Stimulated activated CD4-positive, alpha-beta T cell treated with anti-CD3 and anti-CD28 coated beads, Interleukin-1b, Interleukin-23, amount 100 ng/mL, for 48 hours (primary cell): ENCODE measurements at places on chromosomes 6 and 20.

DNA sequence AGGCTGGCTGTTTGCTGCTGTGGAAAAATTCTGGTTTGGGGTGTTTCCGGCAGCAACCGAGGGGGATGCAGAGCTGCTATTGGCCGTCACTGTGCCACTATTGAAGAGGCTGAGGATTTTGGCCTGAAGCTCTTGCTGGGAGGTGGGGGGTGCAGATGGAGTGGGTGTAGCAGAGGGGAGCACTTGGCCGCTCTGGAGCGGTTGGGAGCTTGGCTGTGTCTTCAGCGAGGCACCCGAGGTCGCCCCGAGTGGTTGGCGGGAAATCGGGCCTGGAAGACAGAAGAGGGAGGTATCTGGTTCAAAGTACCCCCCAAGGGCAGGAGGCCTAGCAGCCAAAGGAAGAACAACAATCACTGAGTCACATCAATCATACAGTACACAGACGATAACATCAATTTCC is 27.1 kb downstream of the NCOA5 start:
- DNase-seq: no peak

DNA sequence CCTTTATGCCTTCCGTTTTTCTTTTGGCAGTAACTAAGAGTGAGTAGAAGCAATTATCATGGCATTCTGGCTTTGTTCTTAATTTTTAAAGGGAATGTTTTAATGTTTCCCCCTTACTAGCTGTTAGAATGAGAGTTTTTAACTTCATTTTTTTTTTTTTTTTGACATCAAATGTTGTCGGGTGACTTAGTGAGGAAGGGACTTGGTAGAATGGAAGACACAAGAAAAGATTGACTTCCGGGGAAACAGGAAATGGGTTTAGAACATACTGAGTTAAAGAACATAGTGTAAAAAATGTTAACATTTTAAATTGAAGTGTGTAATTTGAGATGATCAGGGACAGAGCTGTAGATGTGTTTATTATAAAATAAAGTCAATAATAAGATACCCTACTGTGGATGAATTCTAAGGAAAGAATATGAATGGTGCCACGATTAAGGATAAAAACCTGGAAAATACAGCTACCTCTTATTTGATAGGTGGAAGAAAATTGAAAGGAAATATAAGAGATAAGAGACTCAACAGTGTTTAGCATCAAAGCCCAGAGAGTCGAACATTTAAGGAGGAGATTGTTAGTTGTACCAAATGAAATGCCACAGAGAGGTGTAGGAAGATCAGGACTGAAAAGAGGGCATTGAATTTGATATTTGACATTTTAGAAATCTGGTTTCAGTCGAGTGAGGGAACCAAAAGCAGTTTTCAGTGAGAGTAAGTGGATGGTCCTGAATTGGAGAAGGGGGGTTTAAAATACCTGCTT is 9.4 kb downstream of the HSF2 start:
- DNase-seq: no peak

GRCh38 chr6:139582956-139583355 is 208.5 kb upstream of the CITED2 start:
- no peak for DNase-seq

- no peak for DNase-seq
Measured at GRCh38 chr6:113882336-113883022, 25.3 kb downstream of the MARCKS start.

- DNase-seq: peak; percentile 12
Measured at GRCh38 chr20:12012241-12013222, 94.8 kb downstream of the BTBD3 start.

DNA sequence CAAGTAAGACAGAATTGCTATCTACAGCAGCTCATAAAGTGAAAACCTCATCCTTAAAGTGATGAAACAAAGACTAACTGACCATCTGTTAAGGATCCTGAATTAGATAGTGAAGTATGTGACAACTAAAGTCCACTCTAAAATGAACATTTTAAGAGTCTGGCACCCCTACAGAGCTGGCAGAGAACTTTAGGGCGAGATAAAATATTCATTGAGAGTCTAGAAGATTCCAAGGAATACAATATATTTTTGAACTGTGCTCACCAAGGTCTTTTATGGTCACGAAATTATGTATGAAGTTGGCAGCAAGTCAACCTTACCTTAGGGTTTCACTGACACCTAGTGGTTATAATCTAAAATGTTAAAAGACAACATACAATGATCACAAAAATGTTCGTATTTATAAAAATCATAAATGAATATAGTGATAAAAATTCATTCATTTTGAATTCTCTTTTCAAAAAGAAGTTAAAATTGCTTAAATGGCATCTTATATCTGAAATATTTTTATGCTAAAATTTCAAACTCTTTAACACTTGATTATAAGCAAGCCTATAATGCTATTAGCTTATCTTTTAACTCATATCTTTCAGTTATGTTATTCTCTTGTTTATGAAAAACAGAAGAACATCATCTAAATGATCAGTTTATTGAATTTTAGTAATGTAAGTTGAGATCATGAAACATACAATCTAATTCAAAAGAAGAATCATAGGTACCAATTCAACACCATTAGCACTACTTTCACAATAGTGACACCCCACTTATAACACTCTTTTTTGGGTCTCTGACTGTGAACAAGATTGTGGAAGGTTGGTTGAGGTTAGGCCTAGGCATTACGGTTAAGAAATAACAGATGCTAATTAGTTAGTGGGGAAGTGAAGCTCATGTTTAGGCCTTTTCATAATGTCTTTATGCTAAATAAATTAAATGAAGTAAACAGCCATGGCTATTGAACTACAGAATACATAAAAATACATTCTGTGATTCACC is 27.5 kb downstream of the RSPH3 start:
- DNase-seq: no peak

DNA sequence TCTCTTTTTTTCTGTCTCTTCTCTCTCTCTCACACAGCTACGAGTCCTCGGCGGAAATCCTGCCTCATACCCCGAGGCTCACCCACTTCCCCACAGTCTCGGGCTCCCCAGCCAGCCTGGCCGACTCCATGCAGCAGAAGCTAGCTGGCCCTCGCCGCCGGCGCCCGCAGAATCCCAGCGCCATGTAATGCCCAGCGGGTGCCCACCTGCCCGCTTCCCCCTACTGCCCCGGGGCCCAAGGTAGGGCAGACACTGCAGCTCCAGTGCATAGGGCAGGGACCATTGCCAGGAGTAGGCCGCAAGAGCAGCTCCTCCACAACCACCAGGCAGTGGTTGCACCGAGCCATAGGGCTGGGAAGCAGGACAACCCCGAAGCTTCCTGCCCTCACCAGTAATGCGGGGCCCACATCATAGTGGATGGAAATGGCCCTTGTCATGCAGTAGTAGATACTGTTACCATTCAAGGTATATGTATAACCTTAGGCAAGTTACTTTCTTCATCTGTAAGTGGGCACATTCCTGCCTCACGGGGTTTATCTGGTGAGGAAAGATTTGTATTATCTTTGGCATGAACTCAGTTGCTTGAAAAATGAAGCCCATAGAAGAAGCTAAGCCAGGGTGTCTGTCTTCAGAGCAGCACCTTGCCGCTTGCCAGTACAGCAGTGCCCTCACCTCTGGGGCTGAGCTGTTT is 36.9 kb upstream of the ID1 start:
- no peak for DNase-seq

DNA sequence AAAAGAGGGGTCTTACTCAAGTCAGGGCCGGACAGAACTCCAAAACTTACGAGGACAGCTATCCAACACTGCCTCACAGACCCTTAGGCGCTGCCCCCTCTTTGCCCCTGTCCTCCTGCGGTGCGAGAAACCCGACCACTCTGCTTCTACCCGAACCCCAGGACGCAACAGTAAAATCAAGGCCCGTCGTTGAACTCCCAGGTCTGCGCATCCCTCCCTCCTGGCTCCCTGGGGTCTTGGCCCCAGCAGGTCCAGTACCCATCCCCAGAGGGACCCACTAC is 6.4 kb downstream of the OLIG3 start:
- no peak for DNase-seq

GRCh38 chr20:23379772-23380171 is 17.8 kb downstream of the GZF1 start:
- DNase-seq: no peak

DNA sequence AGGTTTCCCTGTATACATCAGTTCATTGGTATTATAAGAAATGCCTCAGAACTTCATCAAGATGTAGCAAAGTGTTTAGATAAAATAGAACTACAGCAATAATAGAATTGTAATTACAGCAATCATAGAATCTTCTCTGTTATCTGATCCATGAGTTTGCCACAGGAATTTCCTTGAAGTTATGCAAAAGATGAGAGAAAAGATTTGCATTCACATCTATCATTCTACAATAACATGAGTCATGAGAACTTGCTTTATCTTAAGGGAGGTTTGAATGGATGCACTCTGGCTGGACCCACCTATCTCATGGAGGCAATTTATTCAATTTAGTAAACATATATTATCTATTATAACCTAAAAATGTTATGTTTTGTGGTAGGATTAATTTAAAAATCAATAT is 329.8 kb upstream of the EPHA7 start:
- no peak for DNase-seq

- DNase-seq: no peak
Measured at GRCh38 chr6:105431226-105431625, 28.3 kb upstream of the PREP start.

DNA sequence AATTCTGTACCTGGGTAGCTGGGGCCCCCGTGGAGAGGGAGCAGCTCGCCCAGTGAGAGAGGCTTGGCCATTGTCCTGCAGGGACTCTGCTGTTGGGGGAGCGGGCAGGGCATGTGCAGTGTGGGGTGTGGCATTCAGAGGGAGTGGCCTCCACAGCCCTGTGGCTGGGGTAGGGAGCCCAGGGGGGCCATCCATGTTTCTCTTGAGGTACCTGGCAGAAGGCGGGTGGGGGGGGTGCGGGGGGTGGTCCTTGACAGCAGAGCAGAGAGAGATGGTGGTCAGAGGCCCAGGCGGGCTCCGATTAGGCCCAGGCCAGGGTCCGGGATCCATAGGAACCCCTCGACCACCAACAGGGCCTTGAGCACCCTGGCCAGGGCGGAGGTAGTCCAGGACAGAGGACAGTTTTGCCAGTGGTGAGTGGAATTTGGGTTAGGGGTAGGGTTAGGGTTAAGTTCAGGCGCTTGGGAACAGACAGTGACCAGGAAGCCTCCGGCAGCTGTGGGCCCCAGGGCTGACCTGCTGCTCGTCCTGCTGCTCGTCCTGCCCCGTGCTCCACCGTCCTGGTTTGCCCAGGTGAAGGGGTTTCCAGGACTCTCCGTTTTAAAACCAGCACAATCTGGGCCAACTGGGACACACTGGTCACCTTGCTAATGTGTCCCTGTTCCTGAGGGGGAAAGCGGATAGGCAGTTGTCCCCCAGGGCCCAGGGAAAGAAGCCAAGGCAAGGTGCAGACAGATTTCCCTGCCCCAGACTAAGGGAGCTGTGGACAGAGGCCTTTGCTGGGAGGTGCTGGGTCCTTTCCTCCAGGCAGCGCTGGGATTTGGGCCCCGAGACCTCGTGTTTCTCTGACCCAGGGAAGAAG is 24.8 kb upstream of the MYT1 start:
- no peak for DNase-seq

DNA sequence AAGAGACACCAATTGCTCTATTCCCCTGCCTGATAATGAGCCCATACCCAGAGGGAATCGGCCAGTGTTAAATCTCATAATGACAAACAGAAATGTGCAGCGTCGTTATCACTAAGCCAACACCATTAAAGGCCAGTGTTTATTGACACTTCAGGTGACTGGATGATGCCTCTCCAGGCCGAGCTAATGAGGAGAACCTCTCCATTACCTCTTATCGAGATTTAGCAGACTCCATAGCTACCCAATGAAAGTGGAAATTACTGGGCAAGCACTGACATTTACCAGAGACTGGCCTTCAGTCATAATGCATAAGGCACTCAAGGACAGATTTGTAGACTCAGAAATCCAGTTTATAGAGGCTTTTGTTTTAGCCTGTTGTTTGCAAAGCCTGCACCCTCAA is 669.5 kb downstream of the MAFB start:
- DNase-seq: no peak

GRCh38 chr20:32070282-32070681 is 18.2 kb downstream of the HCK start:
- DNase-seq: no peak

DNA sequence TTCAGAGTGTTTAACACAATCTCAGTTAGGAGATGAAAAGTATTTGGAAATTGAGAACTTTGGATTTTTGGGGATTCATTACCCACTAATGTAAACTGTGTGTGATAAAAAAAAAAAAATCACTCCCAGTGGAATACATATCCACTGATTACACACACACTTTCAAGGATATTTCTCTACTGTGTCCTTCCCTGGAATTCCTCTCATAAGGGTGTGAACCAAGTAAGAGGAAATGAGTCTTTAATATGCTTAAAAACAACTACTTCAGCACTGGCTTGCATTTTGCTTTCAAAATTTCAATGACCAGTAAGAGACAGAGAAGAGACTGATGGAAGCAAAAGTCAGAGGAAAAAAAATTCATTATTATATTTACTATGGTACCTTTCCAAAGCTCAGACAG is 24.5 kb upstream of the MYCT1 start:
- DNase-seq: no peak

GRCh38 chr6:170160628-170161611 is 130.0 kb downstream of the DLL1 start:
- DNase-seq: no peak
